Stimulated activated CD4-positive, alpha-beta T cell treated with anti-CD3 and anti-CD28 coated beads, Interleukin-1b, Interleukin-23, amount 100 ng/mL, for 1 hour (primary cell): ENCODE measurements at places on chromosomes 7 and 10.

GRCh38 chr10:62584731-62585130 lies 210.6 kb downstream of the ZNF365 start:
- no peak for DNase-seq

GRCh38 chr7:50598460-50599343 lies 33.5 kb upstream of the DDC start:
- no peak for DNase-seq

GRCh38 chr10:126179637-126180036 lies 208.6 kb downstream of the ADAM12 start:
- DNase-seq: no peak

DNA sequence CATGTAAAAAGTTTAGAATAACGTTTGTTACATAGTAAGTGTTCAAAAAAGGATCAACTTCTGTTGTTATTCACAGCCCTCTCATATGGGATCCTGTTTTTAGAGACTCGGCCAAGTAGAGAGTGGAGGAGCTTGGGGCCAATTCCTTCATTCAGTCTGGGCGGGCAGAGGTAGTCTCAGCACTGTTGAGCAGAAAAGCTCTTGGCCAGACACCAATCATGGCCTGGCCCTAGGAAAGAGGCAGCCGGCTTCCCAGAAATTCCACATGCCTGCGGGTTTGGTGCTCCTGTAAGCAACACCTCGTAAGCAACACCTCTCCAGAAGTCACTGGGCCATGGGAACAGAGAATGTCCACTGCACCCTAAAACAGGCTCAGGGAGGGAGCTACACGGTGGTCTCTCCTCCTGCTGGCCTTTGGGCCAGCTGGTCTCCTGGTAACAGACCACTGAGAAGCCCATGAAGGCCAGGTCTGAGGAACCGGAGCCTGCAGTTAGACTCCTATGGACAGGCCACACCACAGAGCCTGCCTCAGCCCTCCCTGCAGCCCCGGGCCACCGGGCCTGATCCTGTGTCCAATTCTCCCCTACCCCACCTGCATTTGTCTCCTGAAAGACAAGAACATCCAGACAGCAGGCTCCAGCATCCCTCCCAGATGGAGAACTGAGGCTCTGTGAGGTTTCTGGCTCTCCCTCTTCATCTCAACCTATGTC lies 149.1 kb downstream of the GRID1 start:
- DNase-seq: no peak

- DNase-seq: no peak
Measured at GRCh38 chr10:71622154-71622526, 97.4 kb downstream of the C10orf105 start.

DNA sequence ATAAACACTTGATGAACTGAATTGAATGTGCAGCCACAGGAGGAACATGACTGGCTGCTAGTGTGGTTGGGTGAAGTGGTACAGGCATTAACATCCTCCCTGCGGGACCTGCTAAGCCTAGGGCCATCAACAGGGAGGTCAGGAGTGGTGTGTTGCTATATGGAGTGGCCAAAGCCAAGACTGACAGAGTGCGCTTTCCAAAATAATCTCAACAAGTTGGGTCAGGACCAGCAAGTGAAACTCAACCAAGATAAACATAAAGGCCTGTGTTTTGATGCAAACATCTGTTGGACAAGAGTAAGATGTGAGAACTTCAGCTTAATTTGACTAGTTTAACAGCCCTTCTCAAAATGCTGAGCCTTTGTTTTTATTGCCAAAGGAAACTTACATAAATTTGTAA lies 97.7 kb downstream of the WDFY4 start:
- DNase-seq: no peak

GRCh38 chr10:77011874-77012811 lies 625.5 kb downstream of the KCNMA1 start:
- DNase-seq: no peak

- DNase-seq: no peak
Measured at GRCh38 chr10:131531265-131532190, 220.0 kb upstream of the TCERG1L start.

GRCh38 chr7:138205614-138206150 lies 129.4 kb downstream of the AKR1D1 start:
- no peak for DNase-seq

- no peak for DNase-seq
Measured at GRCh38 chr7:133827707-133828623, 299.2 kb upstream of the LRGUK start.

DNA sequence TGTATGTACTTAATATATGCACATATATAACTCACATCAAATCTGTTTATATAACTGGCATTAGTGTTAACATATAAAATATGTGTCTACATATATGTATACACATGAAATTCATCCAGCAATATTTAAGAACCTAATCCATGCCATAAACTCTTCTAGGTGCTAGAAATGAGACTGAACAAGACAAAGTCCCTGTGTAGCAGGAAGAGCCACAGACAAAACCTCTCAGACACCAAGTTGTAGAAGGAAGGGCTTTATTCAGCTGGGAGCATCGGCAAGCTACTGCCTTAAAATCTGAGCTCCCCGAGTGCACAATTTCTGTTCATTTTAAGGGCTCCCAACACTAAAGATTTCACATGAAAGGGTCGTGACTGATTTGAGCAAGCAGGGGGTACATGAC lies 52.5 kb downstream of the CRPPA start:
- DNase-seq: no peak

- DNase-seq: no peak
Measured at GRCh38 chr7:50728184-50728583, 54.5 kb downstream of the GRB10 start.

GRCh38 chr10:13871011-13871410 lies 284.2 kb downstream of the PRPF18 start:
- no peak for DNase-seq

DNA sequence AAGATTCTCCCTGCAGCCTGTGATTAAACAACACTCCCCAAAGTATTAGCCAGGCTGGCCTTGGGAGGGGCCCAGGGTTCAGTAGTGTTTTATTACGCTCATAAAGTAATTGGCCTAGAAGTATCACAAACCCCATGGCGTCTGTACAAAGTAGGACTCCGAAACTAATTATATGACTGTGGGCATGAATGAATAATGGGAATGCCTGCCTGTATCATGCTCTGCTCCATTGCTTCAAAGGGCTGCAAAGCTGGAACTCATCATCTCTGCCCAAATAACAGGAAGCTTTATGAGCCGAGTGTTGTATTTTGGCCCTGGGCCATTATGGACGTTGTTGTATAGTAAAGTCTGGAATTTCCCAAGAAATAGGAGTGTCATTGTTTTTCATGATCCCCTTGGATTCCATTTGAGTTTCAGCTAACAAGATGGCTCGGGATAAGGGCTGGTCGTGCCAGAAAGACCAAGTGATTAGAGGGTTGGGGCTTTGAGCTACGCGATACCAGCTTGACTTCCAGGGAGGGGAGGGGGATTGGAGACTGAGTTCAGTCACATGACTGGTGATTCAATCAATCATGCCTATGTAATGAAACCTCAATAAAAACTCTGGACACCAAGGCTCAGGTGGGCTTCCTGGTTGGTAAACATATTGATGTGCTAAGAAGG lies 65.3 kb upstream of the NPTX2 start:
- no peak for DNase-seq

- no peak for DNase-seq
Measured at GRCh38 chr7:133754708-133755107, 372.4 kb upstream of the LRGUK start.

DNA sequence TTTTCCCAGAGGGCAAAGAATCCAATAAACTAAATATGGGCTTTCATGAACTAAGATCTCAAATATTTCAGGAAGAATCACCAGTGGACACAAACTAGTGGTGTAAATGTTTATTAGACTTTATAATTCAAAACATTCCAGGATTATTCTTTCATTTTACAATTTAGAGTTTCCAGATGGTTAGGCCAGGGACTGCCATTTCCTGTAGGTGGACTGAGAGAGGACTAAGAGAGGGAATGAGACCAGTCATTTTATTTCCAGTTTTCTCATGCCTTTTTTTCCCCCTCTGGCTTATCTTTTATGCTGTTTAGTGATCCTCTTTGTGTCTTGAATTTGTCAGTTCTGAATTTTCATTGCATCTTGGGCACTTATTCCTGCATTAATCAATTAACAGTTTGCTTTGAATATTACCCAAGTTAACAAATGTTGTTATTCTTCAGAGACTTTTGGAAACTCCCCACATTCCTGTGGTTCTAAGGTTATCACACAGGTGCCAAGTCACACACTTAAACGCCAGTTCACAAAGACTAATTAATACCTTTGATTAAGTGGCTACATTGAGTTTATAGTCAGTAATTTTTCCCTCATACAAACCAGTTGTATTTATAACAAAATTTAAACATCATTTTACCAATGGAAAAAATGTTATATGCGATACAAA lies 12.3 kb downstream of the CISD1 start:
- no peak for DNase-seq

GRCh38 chr7:128741491-128741890 lies 2.3 kb downstream of the CALU start:
- no peak for DNase-seq

- no peak for DNase-seq
Measured at GRCh38 chr10:27192284-27192683, 37.1 kb downstream of the MASTL start.

- no peak for DNase-seq
Measured at GRCh38 chr10:35640474-35640873, 1.6 kb downstream of the FZD8 start.

DNA sequence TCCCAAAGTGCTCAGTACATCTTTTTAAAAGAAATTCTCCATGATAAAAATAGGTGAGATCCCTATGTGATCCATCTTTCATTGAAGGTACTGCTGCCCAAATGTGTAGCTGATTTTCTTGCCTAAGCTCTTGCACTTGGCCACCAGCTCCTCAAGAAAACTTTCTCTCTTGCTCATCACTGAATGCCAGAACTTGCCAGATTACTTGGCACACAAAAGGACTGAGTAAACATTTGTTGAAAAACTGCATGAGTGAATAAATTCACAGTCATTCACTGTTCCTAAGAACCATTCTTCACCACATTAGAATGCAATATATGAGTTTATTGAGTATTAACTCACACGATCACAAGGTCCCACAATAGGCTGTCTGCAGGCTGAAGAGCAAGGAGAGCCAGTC lies 99.9 kb downstream of the TRIL start:
- DNase-seq: no peak

- no peak for DNase-seq
Measured at GRCh38 chr10:24571870-24572450, 151.7 kb downstream of the ARHGAP21 start.

DNA sequence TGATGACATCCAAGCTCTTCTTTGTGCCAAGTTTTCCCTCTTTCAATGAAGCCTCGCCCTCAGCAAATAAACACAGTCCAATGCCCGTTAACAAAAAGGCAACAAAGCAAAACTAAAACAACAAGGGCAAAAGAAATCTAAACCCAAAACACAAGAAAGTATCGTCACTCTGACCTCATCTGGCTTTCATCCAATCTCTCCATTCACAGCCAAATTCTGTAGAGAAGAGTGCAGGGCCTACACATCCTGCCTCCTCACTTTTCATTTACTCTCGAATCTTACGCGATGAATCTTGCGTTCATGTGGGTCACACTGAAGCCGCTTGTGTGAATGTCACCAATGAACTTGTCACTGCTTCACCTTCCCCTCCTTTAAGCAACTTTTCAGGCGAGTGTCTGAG lies 15.9 kb upstream of the AKR1E2 start:
- no peak for DNase-seq

DNA sequence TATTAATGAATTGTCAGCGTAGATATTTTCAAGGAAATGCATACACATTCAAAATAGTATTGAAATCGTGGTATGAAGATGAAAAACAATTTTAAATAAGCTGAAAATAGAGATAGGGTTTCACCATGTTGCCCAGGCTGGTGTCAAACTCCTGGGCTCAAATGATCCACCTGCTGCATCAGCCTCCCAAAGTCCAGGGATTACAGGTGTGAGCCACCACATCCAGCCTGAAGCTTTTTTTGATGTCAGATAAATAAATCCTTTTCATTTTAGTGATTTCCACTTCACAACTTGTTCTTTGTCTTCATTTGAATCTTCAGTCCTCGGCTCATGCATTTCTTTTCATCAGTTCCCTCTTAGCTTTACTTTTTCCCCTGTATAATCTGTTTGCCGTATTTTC lies 4.6 kb downstream of the CDK13 start:
- DNase-seq: no peak

DNA sequence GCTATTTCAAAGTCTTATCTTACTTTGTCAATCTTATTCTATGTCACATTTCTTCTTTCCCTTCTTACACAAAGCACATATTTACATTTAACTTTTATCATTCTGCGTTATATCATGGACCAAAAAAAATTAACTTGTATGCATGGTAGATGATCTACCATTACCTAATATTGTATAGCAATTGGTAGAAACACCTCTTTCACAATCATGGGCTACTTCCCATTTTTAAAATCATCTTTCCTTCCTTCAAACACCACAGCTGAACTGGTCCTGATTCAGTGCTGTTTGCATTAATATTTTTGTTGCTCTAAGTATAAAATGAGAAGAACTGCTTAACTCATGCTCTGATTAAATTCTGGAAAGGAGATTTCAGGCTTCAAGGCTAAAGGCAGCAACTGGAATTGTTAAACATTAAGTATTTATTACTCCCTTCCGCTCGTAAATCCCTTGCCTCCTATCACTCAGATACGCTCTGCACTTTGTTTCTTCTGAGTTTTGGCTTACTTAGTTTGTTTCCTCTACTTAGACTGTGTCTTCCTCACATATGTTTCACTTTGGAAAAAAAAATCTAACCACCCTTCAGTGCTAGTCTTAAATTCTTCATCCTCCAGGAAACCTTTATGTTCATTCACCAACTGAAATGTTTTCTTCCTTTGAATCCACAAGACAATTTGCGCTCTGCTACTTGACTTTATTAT lies 901.4 kb downstream of the PCDH15 start:
- no peak for DNase-seq

GRCh38 chr7:28686418-28686800 lies 271.7 kb downstream of the TRIL start:
- no peak for DNase-seq

DNA sequence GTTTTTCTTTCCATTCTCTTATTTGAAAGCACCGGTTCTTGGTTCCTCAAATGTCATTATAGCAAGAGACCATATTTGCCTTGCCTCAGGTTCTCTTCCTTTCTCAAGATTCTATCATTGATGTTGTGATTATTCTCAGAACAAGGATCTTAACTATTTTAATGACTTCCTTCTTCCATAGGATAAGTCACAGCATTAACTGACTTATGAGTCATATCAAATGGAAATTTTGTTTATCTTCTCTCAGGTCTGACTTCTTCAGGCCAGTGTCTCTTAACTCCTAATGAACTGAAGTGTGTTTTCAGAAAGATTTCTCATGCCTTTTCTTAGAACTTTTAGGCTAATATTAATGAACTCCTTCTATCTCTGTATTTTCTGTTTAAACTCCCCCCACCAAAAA lies 794.6 kb upstream of the LRRN3 start:
- DNase-seq: no peak

- DNase-seq: no peak
Measured at GRCh38 chr10:43417950-43418768, 9.2 kb upstream of the HNRNPF start.

GRCh38 chr10:20970708-20971107 lies 73.6 kb upstream of the NEBL start:
- no peak for DNase-seq

DNA sequence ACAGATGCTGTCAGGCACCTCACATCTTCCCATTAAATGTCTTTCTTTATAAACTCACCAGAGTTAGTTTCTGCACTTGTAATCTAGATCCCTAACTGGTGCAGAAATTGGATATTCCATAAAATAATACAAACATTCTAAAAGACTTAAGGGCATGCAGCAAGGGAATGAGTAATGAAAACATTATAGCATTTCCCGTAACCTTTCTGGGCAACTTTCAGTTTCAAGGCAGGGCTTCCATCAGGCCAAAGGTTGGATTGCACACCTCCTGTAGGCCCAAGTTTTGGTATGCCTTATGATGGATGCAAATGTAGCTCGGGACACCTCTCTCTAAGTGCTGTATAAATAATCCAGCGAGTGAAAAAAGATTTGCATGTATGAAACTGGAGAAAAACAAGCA lies 129.9 kb upstream of the LYZL2 start:
- no peak for DNase-seq
